ENCODE measurements at places on chromosomes 6 and 20.

GRCh38 chr6:43963877-43964658 is 163.2 kb downstream of the MRPL14 start:
- no peak for DNase-seq

DNA sequence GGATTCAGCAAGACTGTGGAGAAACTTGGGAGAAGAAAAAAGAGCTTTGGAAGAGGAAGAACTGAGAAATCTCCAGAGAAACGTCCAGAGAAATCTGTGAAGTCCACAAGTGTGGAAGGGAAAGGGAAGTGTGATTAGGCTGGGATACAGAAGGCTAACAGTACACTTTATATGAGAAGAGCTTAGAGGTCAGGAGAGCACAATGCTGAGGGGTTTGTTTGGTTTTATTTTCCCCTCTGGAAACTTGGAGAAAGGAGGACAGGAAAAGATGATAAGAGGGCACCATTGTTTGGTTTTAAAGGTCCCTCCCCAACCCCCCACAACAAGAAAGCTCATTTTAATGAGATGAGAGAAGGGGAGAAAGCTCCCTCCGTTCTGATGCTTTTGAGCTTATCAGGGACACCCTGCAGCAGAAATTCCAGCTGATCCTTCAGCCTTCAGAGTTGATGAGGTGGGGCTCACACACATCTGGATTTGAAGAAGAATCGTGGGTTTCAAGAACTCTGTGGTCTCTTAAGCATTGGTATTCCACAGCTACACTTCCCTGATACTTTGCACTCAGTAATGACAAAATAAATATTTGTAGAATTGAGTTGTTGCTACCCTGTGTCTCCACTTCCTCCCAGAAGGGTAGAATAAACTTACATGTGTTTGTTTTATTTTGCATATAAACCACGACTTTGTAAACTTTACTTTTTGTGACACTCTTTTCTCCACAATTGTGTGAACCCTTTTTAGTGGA is 1.9 kb downstream of the NT5E start:
- DNase-seq, result no peak

- DNase-seq, result no peak
These were observed 5.8 kb upstream of the GPR31 start for GRCh38 chr6:167163476-167164011.

GRCh38 chr20:47686545-47686944 is 98.7 kb downstream of the SULF2 start:
- no peak for DNase-seq

GRCh38 chr20:23178806-23179205 is 92.7 kb upstream of the CD93 start:
- DNase-seq, result no peak

GRCh38 chr6:166640342-166641043 is 13.4 kb upstream of the RPS6KA2 start:
- DNase-seq, result no peak

- DNase-seq, result no peak
These were observed 25.7 kb downstream of the NFATC2 start for GRCh38 chr20:51516855-51517254.

DNA sequence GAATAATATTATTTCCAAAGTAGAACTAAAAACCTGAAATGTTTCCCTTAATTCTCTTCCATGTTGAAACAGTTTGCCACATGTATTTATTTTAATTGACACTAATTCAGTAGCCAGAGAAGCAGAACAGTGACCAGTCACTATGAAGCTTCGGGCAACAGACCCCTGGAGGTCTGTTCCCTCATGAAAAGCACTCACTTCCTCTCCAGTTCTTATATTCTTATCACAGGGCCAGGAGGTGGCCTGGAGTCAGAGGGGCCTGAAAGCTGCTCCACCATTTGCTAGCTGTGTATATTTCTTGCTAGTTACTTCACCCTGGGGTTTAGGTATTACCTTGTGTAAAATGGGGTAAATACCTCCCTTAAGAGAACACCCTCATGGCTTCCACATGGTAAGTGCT is 49.1 kb downstream of the MAP7 start:
- DNase-seq, result no peak

- no peak for DNase-seq
These were observed 76.4 kb upstream of the SCP2D1 start for GRCh38 chr20:18737140-18737539.

Measured in stimulated activated CD8-positive, alpha-beta memory T cell treated with anti-CD3 and anti-CD28 coated beads, Interleukin-4, amount 100 ng/mL, for 4 hours (primary cell).